Right ventricle myocardium inferior (tissue), 1 donor: ENCODE measurements at places on chromosomes 4 and X. TPM values are rescaled to one million over a fixed set of nuclear protein-coding genes. Genes with fewer than 3 reads are reported as not detected.

GRCh38 chrX:39795605-39796004 is 302.2 kb downstream of the BCOR start:
- DNase-seq = no peak

DNA sequence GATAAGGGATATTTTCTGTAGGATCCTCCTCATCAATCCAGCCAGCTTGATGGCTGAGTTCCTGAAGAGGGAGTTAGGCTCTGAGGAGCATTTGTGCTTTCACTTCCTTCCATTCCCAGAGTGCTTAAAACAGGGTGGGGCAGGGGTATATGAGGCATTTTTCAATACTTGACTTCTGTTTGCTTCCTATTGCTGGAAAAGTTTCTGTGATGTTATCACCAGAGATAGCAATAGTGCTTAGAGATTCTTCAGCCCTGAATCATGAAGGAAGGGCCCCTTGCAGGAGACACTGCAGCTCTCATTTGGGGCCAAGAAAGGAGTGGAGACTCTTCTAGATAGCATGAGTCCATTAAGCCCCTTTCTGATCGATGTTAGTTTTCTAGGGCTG is 166.7 kb upstream of the RPS6KA3 start:
- no peak for DNase-seq

- no peak for DNase-seq
These were observed 2.7 kb upstream of the SORCS2 start for GRCh38 chr4:7189475-7190277.

GRCh38 chrX:41001327-41001726 is 83.9 kb upstream of the USP9X start:
- no peak for DNase-seq

- DNase-seq = no peak
These were observed 29.0 kb downstream of the F9 start for GRCh38 chrX:139559383-139560042.

- no peak for DNase-seq
These were observed 122.1 kb downstream of the REELD1 start for GRCh38 chr4:146336410-146336807.

DNA sequence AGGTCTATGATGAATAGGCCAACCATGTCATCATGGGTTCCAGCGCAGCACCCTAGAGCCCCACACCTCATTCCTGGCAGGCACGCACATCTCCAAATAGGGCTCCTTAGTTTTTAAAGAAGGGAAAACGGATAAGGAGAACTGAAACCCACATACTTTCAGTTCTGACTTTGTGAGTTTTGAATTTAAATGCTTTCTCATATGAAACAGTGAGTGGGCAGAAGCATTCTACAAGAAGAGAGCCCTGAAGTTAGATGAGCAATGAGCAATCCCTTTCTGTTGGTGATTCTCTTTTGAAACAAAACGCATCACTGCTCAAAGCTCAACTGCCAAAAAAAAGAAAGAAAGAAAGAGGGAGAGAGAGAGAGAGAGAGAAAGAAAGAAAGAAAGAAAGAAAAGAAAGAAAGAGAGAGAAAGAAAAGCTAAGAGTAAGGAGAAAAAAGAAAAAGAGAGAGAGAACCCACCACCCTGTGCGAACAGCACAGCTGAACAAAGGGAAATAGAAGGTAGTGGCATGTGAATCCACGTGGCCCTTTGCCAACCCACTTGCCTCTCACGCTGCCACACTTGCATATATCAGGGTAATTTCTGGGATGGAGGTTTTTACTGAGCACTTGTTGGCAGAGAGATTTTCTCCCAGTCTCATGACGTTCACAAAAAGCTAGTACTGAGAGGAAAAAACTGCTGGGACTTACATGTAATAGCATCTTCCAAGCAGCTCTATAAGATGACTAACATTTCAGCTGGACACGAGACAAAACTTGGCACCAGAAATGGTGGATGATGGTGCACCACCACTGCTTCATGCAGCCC is 31.0 kb downstream of the TMSB4X start:
- no peak for DNase-seq

Gene FOXP3
- not detected for total RNA-seq

- no peak for DNase-seq
These were observed 98.9 kb downstream of the LARP1B start for GRCh38 chr4:128159967-128160366.
